Pancreas (tissue), 10 donors: ENCODE measurements at places on chromosomes 16 and 17. TPM values are rescaled to one million over a fixed set of nuclear protein-coding genes. Genes with fewer than 3 reads are reported as not detected.

GRCh38 chr16:11788914-11789313, 8.1 kb downstream of the ZC3H7A start:
- H3K4me3 ChIP-seq = no peak overlapping the region
- H3K36me3 ChIP-seq = no peaks in the 10 kb centered on the region
- H3K27me3 ChIP-seq = no peaks in the 10 kb centered on the region

- H3K4me3 ChIP-seq = no peak overlapping the region
- no peaks in the 10 kb centered on the region for H3K27me3 ChIP-seq
- no peak for DNase-seq
- no peaks in the 10 kb centered on the region for H3K4me1 ChIP-seq
- no peaks in the 10 kb centered on the region for H3K36me3 ChIP-seq
- peak overlapping the region; percentile 8 for H3K27ac ChIP-seq
Measured at GRCh38 chr17:1083451-1084187, 86.7 kb downstream of the TIMM22 start.

GRCh38 chr16:9225527-9226316, 134.3 kb downstream of the HAPSTR1 start:
- H3K27me3 ChIP-seq = no peaks in the 10 kb centered on the region
- H3K36me3 ChIP-seq = no peaks in the 10 kb centered on the region
- no peak for DNase-seq

DNA sequence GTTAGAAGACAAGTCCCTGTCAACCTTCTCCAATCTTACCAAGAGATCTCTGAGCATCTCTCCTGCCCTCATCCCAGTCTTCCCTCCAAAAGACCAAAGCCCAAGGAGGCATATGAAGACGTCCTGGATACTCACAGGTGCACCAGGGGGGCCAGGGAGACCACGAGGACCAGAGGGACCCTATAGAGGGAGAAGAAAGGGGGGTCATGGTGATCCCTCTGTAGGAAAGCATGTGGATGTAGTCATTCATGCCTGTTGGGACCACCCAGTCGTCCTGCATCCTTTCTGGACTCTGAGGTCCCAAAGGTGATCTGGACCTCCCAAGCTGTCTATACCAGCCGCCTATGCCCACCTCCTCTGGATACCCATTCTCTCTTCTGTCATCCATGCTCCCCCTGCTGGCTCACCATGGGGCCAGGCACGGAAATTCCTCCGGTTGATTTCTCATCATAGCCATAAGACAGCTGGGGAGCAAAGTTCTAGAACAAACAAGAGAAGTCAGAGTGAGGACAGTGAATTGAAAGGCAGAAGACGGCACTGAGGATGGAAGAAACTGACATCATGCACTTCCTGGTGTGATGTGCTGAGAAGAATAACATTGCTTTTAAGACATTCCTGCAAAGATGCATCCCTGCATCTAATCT, 3.3 kb downstream of the COL1A1 start:
- H3K36me3 ChIP-seq = no peaks in the 10 kb centered on the region
- H3K27me3 ChIP-seq = peaks cover 5% of the 10 kb centered on the region
- no peak overlapping the region for H3K4me3 ChIP-seq
- peaks cover 3% of the 10 kb centered on the region for H3K4me1 ChIP-seq
- DNase-seq = peak; percentile 62

- H3K4me3 ChIP-seq = no peak overlapping the region
- H3K27me3 ChIP-seq = no peaks in the 10 kb centered on the region
- no peaks in the 10 kb centered on the region for H3K4me1 ChIP-seq
- DNase-seq = no peak
- no peak overlapping the region for H3K27ac ChIP-seq
Measured at GRCh38 chr17:61757168-61757567, 106.2 kb downstream of the BRIP1 start.

GRCh38 chr17:46773221-46773605, 45.3 kb downstream of the WNT3 start:
- no peaks in the 10 kb centered on the region for H3K27me3 ChIP-seq
- H3K36me3 ChIP-seq = no peaks in the 10 kb centered on the region
- no peak overlapping the region for H3K4me3 ChIP-seq
- no peaks in the 10 kb centered on the region for H3K4me1 ChIP-seq

DNA sequence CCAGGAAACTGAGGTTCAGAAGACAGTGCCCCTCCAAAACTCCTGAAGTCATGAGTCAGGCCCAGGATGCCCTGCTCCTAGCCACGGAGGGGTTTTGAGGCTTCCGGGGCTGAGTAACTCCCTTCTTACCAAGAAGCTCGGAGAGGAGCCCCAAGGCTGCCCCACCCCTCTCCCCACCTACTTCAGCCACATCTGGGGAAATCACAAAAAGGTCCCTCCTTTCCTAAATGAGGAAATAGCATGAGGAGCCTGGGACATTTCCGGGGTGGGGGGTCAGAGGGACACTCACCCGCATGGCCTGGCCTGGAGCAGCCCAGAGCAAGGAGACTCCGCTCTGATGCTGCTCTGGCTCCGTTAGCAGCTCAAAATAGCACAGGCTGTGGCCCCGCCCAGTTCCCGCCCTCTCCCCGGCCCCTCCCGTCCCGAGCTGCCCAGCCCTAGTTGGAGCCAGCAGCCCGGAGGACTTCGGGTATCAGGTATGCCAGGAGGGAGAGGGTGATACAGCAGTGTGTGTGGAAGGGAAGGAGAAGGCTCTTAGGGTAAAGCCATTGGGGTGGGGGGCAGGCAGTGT, 40.1 kb downstream of the MYO18A start:
- DNase-seq = peak; percentile 93
- H3K27me3 ChIP-seq = no peaks in the 10 kb centered on the region
- no peaks in the 10 kb centered on the region for H3K36me3 ChIP-seq
- no peak overlapping the region for H3K4me3 ChIP-seq

- no peak overlapping the region for H3K27ac ChIP-seq
- peaks cover 7% of the 10 kb centered on the region for H3K4me1 ChIP-seq
- H3K36me3 ChIP-seq = no peaks in the 10 kb centered on the region
- H3K4me3 ChIP-seq = peak overlapping the region; percentile 84
- no peak for DNase-seq
Measured at GRCh38 chr16:69133373-69133954, 1.0 kb downstream of the UTP4 start.

- DNase-seq = no peak
Measured at GRCh38 chr16:69709456-69710084, 16.8 kb downstream of the NQO1 start.

The C16orf92 gene
- not detected for total RNA-seq

The SLC35G6 gene
- total RNA-seq = not detected

The NOMO2 gene
- total RNA-seq = 296 TPM
